ENCODE measurements at places on chromosomes 7 and 10.

- no peak for DNase-seq
Observed at GRCh38 chr10:73597346-73597745, 6.2 kb upstream of the USP54 start.

DNA sequence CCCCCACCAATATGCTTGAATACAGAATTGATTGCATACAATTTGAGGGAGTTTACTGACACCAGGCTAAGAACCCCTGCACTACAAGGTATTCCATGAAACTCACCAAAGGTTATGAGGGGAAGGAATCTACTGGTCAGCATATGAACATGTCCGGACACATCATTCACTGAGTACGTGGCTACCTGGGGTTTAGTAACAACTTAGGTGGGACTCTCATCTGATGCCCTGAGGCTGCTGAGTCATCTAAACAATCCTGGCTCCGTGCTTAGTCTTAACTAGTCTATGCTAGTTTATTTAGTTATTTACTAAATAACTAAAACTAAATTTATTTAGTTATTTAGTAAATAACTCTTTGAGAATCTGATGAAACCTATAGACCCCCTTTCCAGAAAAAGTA lies 11.3 kb downstream of the PI4K2A start:
- DNase-seq = no peak

DNA sequence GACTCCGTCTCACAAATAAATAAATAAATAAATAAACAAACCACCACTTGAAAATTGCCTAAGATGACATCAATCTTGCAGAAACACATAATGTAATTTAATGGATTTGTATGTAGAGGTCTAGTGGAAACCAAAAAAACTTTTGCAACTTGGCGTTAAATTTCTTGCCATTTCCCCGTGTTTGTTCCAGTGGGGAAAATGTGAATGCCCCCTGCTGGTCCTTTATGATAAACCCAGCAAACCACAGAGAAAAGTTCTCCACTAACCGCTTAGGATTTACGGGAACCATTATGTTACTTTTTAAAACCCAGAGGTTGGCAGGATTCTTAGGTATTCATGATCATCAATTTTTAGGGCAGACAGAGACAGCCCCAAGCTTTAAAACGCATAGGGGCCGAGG lies 32.5 kb downstream of the LAMB4 start:
- DNase-seq = no peak

DNA sequence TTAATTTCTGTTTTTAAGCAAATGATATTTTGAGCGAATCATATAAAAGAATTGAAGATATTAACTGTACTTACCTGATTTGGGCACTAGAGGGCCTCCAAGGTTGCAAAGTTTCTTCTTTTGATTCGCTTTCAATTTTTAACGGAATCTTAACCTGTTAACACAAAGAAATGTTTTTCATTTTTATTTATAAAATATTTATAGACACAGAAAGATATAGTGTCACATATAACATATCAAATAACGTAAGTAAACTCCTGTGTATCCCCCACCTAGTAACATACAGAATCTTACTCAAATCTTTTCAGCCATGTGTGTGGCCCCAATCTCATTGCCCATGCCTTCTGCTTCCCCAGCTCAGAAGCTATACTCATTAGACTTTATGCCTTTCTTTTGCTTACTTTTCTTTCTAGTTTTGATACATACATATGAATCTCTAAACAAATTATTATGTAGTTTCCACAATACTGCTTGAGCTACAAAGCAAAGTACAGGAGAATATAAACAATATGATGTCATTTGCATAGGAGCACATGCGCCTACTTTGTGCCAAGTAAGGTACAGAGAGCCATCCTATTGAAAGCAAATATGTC lies 49.5 kb upstream of the ZPBP start:
- DNase-seq = no peak

DNA sequence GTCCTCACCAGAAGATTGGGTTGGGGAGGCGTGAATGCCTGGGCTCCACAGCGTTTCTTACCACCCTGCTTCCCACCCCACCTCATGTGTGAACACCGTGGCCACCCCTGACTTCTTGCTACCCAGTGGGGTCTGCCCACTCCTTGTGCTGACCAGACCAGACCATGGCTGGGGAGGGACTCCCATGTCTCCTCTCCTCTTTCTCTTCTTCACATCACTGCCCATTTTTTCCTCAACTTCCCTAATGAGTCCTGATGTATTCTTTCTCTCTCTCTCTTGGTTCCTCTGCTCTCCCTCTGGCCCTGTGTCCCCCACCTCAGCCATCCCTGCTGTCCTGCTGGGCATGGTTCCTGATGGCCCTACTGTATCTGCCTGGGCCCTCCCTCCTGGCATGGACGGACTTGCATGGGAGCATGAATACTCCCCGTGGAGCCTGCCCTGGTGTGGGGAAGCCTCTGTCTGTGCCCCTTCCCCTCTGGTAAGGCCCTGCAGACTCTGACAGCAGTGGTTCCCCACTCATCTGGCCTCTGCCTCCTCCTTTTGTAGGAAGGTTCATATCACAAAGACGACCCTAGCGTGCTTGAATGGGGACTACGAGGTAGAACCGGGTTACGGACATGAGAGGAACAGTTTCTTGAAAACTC lies 85.5 kb downstream of the ADCY1 start:
- no peak for DNase-seq

- no peak for DNase-seq
Observed at GRCh38 chr7:125084196-125084595, 154.6 kb upstream of the POT1 start.

GRCh38 chr10:28139138-28139537 lies 140.3 kb upstream of the ODAD2 start:
- no peak for DNase-seq

DNA sequence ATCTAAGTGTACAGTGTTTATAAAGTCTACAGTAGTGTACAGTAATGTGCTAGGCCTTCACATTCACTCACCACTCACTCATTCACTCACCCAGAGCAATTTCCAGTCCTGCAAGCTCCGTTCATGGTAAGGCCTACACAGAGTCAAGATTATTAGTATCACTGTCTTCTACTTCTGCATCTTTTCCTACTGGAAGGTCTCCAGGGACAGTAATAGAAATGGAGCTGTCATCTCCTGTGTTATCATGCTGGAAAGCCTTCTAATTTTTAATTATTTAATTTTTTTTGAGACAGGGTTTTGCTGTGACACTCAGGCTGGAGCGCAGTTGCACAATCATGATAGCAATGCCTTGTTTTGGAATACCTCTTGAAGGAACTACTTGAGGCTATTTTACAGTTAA lies 207.0 kb downstream of the HTR7 start:
- DNase-seq = no peak

- DNase-seq = no peak
Observed at GRCh38 chr10:110706690-110707098, 62.6 kb downstream of the RBM20 start.

All from NCI-H1930 (cell line).